ENCODE measurements at places on chromosomes 1 and 21.

DNA sequence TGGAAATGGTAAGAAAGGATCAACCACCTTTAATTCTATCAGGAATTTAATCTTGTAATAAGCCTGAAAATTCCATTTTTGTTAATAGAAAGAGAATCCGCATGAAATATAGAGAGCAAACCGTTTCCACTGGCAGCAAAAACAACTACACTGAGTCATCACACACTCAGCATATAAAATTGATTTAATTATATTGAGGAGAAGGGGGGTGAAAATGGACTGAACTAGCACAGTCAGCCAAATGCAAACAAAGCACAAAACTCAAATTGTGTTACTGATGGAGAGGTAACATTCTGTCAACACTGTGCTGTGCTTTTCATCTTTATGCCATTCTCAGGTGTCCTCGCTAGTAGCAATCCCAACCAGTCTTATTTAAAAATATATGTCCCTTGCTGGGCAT, 1583.9 kb downstream of the MRPL39 start:
- no peak for DNase-seq

DNA sequence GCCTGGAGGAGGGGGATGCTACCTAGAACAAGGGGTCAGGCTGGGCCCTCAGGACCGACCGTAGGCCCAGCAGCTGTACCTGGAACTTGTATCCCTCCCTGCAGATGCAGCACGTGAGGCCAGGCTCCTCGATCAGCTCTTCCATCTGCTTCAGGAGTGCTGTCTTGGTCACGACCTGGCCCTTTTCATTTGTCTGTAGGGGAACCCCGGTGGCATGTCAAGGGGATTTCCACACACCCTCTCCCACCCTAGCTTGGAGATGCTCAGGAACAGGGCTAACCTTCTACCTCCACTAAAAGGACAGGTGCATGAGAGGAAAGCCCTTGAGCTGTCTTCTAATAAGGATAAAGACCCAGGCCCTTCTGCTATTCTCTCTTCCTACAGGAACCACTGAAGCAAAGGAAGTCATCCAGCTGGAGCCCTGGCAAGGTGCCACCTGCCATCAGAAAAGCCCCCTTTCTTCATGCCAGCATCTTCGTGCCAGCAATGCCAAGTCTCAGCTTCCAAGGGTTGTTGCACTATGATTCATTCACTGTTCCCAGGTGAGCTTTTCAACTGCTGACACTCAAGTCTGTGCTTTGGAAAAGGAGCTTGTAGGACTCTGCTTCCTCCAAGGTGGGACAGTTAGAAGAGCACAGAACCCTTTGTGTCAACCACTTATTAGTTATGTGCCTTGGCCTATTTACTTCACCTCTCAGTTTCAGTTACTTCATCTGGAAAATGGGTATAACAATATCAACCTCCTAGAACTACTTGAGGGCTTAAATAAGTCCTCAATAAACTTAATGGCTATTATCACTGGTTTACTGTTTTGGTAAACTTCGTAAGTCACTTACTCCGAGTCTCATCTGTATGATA, 122.1 kb downstream of the UBR4 start:
- no peak for DNase-seq

DNA sequence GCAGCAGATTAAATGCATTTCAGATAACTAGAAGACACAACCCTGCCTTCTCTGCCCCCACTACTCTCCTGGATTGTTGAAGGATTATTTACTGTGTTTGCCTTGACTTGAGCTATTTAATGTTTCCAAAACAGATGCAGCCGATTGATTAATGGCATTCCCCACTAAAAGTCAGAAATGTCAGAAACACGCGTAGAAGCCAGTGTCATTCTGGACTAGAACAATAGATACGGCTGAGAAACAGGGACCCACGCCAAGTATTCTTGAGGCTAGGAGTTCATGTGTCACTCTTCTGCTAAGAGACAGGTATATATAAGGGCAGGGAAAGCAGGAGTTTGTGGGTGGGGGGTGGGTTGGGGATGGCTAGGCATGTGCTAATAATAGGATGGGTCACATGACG, 366.7 kb upstream of the PROX1 start:
- no peak for DNase-seq

DNA sequence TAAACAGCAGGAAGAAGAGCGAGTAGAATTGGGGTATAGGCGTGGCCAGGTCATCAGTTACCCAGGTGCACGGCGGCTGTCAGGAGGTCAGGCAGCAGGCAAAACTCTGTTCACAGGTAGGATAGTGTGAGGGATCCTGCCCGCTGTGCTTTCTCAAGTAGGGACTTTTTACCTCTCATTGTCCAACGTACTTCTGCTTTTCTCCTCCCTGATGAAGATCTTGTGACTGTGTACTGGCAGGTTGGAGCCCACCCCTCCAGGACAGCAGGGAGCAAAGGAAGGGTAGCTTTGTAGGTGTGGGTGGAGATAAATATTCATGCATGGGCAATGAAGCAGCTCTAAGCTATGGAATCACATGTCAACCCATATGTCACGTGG, 373.5 kb downstream of the KIF26B start:
- no peak for DNase-seq

DNA sequence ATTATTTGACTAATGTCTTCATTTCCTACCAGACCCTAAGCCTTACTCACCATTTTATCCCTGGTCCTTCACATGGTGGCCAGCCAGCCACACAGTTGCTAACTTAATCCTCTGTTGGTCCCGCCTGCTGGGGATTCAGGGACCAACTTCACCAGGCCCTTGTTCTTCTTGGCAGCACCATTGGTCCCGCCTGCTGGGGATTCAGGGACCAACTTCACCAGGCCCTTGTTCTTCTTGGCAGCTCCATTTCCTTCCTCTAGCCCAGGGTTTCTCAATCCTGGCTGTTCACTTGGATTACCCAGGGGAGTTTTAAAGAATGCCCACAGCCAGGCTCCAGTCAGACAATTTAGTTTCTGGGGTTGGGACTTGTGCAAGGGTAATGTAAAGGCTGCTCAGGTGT, 233.1 kb upstream of the CSF3R start:
- no peak for DNase-seq

DNA sequence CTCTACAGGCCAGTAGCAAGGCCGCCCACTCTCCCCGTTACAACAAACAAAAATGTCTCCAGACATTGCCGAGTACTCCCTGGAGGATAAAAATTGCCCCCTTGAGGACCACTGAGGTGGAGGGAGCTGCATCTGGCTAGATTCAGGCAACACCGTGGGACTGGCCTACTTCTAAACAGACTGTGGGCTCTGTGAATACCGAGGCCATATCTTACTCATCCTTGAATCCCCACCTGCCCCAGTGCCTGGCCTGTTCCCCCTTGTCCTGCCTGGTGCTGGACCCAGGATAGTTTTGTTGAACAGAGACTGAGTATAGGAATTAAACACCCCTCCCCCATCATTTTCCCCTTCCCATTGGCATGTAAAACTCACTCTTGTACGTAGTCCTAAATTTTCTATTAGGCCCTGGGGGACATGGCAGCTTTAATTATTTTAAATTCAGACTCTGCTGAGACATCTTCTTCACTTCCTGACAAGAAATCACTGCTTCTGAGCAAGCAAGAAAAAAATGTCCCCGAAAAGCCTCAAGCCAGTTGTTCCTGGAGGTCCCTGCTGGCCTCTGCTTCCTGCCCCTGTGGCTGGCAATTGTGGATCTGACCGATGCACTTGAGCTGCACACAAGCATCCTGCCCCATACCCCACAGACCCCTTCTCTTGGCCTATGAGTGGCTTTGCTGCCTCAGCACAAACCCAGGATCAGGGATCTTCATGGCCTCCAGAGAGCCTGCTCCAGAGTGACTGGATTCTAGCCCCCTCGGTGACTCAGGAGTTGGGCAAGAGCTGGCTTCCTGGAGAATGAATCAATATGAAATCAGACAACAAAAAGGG, 111.0 kb downstream of the ACTL8 start:
- no peak for DNase-seq

DNA sequence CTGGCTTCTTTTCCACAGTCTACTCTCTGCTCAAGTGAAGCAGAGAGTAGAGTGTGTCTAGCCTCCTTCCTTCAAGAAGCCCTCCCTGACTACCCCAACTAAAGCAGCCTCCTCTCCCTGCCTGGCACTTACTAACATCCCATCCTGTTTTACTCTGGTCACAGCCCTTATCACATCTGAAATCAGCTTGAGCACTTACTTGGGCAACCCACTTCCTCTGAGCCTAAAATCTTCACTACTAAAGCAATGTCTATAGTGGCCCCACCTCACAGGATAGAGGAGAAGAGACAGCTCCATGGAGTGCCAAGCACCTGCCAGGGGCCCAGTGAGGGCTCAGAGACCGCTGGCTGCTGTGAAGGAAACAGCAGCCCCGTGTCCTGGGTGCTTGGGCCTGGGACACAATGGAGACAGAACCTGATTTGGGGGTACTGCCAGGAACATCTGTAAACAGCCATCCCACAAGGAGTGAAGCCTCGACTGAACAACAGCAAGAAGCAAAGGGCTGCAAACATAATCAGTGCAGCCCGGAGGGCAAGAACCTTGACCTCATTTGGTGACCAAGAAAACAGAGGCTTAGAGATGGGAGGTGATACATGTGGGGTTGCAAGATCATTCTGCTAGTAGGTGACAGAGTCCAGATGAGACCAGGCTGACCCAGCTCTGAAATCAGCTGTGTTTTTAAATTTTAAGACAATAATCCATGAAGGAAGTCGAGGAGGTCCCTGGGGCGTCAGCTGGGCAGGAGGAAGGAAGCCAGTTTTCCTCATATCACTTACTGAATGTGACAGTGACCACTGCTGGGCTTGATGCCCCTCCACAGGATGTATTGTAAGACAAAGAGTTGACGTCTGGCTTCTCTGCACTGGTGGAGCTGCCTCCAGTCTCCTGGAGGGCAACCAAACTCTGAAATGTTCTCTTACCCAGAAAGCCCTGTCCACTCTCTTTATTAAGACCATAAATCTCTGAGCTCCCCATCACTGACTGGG, 710.6 kb downstream of the MATN1 start:
- DNase-seq = no peak

DNA sequence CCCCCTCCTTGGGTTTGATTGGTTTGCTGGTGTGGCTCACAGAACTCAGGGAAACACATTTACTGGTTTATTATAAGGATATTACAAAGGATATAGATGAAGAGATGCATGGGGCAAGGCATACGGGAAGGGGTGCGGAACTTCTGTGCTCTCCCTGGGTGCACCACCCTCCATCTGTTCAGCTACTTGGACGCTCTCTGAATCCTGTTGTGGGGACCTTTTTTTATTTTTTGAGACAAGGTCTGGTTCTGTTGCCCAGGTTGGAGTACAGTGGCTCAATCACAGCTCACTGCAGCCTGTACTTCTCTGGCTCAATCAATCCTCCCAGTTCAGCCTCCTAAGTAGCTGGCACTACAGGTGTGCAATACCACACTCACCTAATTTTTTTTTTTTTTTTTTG, 7.4 kb downstream of the LURAP1 start:
- DNase-seq = no peak

- no peak for DNase-seq
Observed at GRCh38 chr21:42782723-42783242, 96.6 kb downstream of the WDR4 start.

GRCh38 chr1:55402671-55403464, 187.7 kb upstream of the USP24 start:
- no peak for DNase-seq

GRCh38 chr1:23441446-23442148, 17.0 kb upstream of the TCEA3 start:
- DNase-seq = no peak

DNA sequence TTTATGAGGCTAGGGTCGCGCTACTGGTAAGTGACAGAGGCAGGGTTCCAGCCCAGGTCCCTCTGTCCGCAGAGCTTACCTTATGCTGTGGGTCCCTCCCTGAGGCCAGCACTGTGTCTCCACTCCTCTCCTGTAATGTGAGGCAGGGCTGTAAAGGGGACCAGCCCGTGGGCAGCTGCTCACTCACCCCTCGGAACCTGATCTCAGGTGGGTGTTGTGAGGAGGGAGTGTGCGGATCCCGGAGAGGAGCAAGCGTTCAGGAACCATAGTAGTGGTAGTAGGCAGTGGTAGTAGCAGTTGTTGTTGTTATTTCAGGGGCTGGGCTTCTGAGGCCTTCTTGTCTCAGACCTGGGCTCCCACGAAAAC, 1.7 kb downstream of the ZC3H12A start:
- no peak for DNase-seq

DNA sequence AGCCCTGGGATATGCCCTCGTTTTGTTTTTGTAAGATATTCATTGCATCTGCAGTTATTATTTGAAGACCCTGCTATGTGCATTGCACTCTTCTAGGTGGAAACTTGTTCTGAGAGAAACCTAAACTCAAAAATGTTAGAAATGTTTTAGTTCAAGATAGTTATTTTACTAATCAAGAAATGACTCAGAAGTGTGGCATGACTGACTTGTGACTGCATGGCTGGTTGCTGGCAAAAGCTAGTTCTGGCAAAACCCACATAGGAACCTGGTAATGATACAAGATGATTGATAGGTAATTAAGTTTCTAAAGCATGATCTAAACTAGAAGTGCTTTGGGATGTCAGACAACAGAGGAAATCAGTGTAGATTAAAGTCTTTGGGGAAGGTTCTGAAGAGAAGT, 33.8 kb upstream of the NFASC start:
- DNase-seq = no peak

GRCh38 chr1:86445919-86446318, 21.9 kb downstream of the CLCA2 start:
- DNase-seq = no peak

- DNase-seq = no peak
Observed at GRCh38 chr1:64323054-64323453, 119.6 kb downstream of the UBE2U start.

GRCh38 chr1:203328714-203329122, 22.2 kb downstream of the FMOD start:
- DNase-seq = no peak

DNA sequence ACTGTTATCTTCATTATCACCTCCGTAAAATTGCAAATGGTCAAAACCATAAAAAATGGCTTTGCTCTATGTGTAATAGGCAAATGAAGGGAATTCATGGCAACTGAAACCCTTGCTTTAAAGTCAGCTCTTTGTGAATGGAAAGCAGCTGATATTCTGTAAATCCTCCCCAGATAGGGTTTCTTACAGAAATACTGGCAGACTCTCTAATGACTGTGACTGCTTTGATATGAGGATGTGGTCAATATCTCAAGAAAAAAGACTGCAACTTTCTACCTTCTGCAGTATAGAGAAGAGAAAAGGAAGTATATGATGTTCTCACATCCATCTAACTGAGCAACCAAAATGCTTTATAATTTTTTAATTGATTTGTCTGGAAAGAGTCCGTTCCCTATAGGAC, 193.1 kb downstream of the ST6GALNAC3 start:
- DNase-seq = no peak

Data from stimulated activated CD8-positive, alpha-beta memory T cell treated with anti-CD3 and anti-CD28 coated beads, Interleukin-15, amount 100 ng/mL, for 1 hour (primary cell).